ENCODE measurements at places on chromosomes 3 and 15. TPM values are rescaled to one million over a fixed set of nuclear protein-coding genes. Genes with fewer than 3 reads are reported as not detected.

- H3K27ac ChIP-seq = no peak overlapping the region
- no peak overlapping the region for H3K4me3 ChIP-seq
- H3K36me3 ChIP-seq = no peaks in the 10 kb centered on the region
- no peaks in the 10 kb centered on the region for H3K4me1 ChIP-seq
- no peaks in the 10 kb centered on the region for H3K27me3 ChIP-seq
- no peak for DNase-seq
These were observed 60.9 kb upstream of the ITGA11 start for GRCh38 chr15:68492855-68493254.

DNA sequence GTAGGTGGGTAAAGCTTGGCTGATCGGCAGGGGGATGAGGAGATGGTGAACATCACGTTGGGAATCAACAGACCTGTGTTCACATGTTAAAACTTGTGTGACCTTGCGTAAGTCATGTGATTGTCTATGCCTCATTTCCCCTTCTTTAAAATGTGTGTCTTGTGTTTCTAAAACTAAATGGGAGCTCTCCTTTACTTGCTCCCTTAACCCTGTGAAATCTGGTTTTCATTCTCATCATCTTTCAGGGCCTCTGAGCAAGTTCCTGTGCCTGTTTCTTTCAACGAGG, 29.7 kb upstream of the IREB2 start:
- H3K4me1 ChIP-seq = no peaks in the 10 kb centered on the region
- H3K27ac ChIP-seq = no peak overlapping the region
- H3K4me3 ChIP-seq = no peak overlapping the region
- H3K36me3 ChIP-seq = no peaks in the 10 kb centered on the region
- peaks cover 2% of the 10 kb centered on the region for H3K27me3 ChIP-seq

DNA sequence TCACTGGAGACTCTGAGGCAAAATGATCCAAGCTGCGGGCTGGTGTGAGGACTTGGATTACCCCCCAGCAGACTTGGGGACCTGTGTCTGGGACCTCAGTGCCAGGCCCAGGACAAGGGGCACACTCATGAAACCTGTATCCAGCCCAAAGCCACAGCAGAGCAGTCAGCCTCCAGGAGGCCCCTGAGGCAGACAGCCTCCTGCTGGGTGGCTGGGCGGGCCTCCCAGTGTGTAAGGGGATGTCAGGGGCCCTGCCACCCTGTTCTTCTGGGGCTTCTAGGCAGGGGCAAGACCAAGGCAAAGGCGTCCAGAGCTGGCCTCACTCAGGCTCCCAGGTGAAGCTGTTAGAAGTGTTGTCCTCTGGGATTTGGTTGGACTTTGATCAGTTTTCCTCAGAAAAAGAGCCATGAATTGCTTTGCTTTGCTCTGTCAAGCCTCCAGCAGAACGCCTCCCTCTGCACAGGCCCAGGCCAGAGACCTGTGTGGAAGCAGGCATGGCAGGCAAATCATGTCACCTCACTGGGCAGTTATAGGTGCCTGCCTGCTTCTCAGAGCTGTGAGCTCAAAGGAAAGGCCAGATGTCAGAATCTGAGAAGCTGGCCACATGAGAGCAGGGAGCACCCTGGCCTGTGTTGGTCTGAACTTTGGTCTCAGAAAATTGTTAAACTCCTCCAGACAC, 77.4 kb downstream of the SMAD6 start:
- no peak for DNase-seq
- no peaks in the 10 kb centered on the region for H3K27me3 ChIP-seq
- H3K4me1 ChIP-seq = no peaks in the 10 kb centered on the region
- no peak overlapping the region for H3K27ac ChIP-seq
- H3K36me3 ChIP-seq = no peaks in the 10 kb centered on the region

The MUC4 gene
- total RNA-seq = 0.05 TPM

The UBE2E1 gene
- 80.0 TPM for total RNA-seq

The PLCB2 gene
- 345 TPM for total RNA-seq

The STRC gene
- total RNA-seq = 2.0 TPM

Data from natural killer cell (primary cell).